ENCODE measurements at places on chromosomes 13 and 19.

DNA sequence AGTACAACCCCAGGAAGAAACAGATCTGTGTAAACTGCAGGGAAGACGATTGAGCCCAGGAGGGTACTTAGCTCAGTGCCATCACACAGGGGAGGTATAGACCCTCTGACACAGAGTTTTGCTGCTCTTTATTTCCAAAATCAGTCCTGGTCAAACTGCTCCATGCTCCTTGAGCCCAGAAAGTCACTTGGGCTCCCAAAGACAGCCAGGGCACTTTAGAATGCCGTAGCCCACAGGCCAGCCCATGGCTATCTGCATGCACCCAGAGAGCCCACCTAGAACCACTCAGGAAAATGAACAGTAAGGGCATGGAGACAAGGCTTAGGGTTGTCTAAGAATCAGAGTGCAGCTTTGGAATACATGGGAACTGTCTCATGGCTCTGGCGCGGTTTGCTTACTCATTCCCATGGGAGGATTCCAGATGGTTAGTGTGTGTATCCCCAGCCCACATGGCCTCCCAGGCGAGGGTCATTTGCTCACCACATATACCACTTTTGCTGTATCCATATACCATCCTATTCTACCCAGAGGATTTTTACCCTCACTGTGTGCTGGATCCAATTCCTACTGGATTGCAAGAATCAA is 14.7 kb upstream of the PDCD5 start:
- DNase-seq: no peak

- no peak for DNase-seq
These were observed 73.5 kb upstream of the PCDH17 start for GRCh38 chr13:57558051-57558467.

GRCh38 chr13:97736436-97736835 is 217.0 kb upstream of the IPO5 start:
- no peak for DNase-seq

DNA sequence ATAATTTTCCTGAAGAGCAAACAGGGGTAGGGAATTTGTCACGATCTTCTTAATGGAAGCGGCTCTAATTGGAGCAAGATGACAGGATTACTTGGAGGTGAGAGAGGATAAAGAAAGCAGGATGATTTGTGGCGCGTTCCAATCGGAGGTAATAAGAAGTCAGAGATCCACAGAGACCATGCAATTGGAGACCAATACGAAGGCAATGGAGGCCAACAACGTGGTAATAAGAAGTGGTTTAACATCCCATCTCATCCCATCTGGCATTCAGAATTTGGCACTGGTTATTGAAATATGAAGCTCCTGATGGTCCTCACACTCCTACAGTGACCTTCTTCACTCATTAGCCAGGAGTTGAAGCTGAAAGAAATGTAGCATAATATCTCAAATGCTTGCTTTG is 130.6 kb downstream of the DLEU7 start:
- no peak for DNase-seq

DNA sequence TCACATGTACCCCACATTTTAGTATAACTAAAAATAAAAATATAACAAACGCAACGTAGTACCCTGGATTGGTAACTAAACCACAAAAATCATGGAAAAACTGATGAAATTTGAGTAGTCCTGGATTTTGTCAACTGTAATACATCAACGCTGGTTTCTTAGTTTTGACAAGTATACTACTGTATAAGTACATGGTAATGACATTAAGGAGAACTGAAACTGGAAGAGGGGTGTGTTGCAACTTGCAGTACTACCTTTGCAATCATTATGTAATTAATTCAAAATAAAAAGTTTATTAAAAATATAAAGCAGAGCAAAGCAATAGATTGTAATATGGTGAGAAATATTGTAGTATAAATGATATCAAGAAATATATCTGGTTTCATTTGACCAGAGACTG is 1158.0 kb upstream of the SPRY2 start:
- DNase-seq: no peak

- DNase-seq: no peak
These were observed 88.8 kb upstream of the MCF2L start for GRCh38 chr13:112880221-112880641.

DNA sequence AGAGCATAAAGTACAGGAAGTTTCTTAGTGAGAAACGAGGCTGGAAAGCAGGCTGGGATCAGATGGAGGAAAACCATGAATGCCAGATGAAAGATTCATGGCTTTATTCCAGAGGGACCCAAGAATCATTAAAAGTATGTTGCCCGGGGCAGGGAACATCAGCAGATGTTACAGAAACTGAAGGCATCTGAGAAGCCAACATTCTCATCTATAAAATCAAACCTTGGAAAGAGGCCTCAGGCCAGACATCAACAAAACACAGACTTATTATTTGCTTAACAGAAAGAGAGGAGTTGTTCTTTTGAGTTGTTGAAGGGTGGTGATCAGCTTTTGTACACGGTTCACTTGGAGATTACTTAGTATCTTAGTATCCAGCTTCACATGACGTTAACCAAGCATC is 543.6 kb downstream of the RFC3 start:
- DNase-seq: no peak

DNA sequence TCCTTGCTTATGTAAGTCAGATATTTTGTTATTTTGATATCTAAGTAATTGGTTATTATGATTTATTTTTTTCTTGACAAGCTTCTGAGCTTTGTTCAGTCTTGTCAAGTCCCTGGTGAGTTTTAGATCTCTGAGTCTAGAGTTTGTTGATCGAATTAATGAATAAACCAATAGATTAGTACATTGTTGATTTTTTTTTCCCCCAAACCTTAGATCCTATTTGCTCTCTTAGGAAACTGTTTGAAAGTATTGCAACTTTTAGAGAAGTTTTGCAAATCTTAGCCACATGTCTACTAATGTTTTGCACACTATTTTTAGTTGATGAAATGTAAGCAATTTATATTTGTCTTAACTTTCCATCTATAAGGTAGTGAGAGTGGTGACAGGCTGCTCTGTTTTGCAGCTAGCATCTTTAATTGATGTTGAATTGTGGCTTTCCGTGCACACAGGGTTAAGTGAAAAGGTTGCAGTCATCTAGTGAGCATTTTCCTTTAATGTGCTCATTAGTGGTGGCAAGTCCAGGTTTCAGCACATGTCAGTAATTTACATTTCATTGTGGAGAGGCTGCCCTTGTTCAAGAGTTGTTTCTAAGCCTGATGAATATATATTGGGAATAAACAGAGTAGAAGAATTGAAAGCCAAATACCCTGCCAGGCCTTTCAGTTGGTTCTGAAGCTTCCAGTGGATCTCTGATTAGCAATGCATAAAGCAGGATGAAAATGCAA is 86.3 kb downstream of the PCCA start:
- no peak for DNase-seq

- DNase-seq: no peak
These were observed 202.8 kb upstream of the IRS2 start for GRCh38 chr13:109989155-109989554.

DNA sequence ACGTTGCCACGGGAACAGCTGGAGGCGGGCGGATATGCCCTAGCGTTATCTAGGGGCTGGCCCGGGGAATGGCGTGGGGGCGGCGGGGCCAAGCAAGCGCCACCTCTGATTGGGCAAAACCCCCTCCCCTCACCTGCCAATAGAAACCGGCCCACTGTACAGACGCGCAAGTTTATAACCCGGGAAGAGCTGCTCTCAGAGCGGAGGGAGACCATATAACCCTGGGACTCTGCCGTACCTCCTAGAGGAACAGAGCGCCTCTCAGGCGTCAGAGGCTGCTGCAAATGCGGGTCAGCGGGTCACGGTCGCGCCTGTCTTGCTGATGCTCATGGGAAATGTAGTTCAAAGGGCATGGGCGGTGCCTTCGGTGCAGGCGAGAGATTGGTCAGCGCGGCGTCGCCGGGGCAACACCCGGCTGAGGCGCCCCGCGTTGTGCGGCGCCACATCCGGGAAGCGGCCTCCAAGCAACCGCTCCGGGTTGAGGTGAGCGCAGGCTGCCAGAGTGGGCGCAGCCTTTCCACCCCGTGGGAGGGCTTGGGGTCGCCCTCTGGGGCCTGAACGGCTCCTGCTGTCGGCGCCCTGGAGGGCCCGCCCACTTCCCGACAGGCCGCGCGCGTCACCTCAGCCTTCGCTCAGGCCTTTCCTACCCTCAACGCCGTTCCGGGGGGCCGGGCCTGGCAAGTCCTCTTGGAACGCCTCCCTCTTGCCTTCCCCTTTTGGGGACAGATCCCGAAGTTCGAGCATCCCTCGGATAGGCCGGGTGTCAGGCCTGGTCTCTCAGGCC is at the start of gene ZNF446:
ZNF446 (plus strand) TSS at position 639 of the 784 bp plus-strand sequence. CDS start 867 bp downstream, outside the sequence.
- DNase-seq: peak; percentile 93

- no peak for DNase-seq
These were observed 394.3 kb downstream of the FOXO1 start for GRCh38 chr13:40271931-40272775.

DNA sequence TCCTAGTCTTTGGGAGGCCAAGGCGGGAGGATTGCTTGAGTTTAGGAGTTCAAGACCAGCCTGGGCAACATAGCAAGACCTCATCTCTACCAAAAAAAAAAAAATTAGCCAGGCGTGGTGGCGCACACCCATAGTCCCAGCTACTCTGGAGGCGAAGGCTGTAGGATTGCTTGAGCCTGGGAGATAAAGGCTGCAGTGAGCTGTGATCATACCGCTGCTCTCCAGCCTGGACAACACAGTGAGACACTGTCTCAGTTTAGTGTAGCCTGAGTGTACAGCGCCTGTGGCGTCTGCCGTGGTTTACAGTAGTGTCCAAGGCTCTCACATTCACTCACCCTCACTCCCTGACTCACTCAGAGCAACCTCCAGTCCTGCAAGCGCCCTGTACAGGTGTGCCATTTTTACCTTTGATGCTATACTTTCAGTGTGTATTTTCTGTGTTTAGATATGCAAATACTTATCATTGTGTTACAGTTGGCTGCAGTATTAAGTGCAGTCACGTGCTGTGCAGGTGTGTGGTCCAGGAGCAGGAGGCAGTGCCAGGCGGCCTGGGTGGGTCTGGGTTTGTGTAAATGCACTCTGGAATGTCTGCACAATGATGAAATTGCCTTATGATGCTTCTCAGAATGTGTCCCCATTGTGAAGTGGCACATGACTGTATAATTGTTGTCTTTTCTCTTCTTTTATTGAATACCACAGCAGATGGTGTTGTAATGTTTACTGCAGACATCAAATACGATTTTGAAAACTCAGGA is 36.1 kb upstream of the DCUN1D2 start:
- no peak for DNase-seq

All from omental fat pad (tissue), 4 donors.